IPS DF 19.7 (cell line): ENCODE measurements at places on chromosomes 2 and 18.

DNA sequence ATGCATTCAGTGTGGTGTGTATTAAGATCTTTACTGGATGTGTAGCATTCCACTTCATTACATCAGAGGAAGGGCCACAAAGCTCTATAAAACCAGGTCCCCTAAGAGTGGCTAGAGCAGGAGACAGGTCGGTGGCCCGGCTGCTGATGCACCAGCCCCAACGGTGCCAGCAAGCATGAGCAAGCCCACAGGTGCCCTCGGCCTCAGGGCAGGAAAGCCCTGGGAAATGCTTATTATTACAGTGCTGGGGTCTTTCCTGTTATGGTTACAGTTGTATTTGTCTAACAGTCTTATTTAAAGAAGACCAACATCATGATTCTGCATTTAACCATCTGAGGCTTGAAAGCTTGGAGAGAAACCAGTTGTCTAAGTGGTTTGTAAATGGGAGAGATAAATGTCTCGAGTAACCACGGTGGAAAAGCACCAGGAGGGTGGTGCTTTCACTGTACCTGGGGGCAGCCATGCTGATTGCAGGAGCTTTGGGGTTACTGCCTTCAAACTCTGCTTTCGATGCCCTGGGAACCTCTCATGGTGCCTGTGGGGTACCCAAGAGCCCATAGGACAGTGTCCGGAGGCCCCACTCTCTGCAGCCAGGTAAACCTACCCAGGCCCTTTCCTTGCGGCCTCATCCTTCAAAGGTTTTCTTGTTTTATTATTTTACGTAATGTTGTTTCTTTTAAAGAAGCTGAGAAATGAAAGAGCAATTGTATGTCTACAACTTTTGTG, 133.1 kb downstream of the SH3RF3 start:
- no peak for DNase-seq

DNA sequence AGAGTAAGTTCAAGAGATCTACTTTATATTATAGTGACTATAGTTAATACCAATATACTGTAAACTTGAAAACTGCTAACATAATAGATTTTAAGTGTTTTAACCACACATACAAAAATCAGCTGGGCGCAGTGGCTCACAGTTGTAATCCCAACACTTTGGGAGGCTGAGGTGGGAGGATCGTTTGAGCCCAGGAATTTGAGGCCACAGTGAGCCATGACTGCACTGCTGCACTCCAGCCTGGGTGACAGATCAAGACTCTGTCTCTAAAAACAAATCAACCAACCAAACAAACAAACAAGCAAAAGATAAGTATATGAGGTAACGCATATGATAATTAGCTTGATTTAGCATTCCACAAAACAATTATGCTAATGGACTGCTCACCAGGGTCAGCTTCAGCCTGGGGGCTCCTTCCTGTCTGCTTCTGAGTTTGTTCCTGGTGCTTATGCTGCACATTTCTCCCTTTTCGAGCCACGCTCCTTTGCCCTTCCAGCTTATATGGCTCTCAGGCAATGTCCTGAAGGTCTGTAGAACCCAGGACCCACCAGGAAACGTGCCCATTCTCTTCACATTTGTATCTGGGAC, 357.6 kb downstream of the EN1 start:
- no peak for DNase-seq

DNA sequence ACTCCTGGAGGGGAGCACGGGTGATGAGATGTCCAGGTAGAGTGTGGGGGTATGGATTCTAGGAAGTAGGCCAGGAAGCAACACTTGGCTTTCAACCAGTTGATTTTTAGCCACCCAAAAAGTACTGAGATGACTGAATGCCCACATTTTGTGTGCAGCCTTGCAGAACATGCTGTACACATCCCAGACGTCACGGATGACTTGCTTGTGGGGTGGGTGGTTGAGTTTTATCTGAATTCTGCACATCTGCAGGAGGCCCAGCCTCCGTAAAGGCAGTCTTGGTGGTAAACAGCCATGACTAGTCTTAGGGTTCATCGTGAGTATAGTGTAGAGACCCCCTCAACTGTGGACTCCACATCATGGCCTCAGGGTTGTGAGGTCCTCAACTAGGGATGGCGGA, 53.3 kb upstream of the CCDC195 start:
- DNase-seq = no peak

DNA sequence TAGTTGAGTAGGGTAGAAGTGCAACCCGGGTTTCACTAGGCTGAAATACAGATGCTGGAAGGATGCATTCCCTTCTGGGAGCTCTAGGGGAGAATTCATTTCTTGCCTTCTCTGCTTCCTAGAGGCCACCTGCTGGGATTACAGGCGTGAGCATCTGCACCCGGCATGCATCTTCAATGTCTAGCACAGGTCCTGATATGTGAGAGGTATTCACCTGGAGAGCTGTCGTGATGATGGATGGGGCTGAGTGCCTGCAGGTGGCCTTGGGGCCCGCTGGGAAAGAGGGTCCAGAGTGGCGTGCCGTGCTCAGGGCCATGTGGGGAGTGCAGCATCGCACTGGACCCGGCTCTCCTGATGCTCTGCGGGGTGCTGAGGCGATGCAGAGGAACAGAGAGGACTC, 6.6 kb upstream of the NTSR2 start:
- no peak for DNase-seq

DNA sequence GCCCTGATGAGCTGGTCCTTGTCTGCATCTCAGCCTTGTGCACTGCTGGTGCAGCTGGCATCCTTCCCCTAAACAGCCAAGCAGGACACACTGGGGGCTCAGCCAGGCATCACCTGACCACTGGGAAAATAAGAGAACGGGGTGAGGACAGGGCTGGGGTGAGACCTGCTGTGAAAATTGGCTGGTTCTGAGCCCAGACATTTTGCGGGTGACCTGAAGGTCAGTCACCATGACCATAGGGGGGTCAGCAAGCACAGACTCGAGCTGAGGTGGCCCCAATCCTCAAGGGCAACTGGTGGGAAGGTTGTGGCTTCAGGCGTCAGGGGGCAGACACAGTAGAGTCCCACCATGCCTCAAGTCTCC, 144.9 kb upstream of the TWIST2 start:
- DNase-seq = no peak

DNA sequence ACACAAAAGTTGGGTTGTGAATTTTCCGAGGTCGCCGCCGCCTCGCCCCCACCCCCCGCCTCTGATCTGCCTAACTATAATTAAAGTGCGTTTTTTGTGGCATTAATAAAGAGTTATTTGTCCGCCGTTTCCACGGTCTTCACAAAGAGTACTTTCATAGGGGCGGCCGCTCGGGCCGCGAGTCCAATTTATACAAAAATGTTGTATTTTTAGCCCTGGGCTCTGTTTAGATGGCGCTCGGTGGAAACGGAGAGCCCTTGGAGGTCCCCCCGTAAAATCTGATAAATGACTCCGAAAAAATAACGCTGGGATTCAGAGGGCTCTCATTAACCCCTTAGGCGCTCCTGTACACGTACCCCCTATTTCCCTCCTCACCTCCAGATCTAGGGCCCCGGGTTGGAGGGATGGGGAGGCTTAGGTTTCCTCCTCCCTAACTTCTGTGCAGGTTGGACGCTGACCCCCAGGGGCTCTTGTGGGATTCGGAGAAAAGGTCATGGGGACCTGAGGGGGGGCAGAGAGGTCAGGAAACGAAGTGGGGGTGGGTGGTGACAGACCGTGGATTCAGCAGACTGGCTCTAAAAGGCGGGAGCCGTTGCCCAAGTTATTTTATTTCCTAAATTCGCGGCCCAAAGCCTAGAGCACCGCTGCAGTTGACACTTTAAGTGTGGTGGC, 1.9 kb downstream of the CYP26B1 start:
- no peak for DNase-seq

- DNase-seq = no peak
These were observed 387.5 kb downstream of the CDH2 start for GRCh38 chr18:27789406-27789805.

DNA sequence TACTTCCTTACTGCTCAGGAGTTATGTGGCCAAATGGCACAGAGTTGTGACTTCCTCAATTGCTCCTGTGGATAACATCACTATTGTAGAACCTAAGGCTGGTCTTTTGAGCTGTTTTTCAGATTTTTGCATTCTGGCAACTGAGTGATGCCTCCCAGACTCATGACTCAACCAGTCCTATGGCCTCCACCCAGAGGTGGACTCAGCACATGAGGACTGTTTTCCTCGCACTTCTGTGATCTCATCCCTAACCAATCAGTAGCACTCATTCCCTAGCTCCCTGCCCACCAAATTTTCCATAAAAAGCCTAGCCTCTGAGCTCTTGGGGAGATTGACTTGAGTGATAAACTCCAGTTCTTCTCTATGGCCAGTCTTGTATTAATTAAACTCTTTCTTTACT, 407.9 kb upstream of the TNP1 start:
- DNase-seq = no peak

DNA sequence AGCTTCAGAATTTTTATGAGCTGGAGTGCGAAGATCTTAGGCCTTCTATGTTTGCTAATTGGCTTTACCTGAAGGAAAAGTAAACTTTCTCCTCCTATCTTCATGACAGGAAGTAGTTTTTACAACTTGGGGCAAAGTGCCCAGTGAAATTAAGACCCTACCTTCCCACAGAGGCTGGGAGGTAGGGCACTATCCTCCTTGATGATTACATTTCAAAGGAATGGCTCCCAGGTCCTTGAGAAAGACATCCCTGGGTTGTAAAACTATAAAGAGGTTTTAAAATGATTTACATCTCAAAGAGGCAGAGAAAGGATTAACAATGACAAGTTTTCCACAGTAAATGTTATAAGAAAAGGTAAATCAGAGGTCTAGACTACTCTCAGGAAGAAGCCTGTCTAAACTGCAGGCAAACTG, 155.8 kb downstream of the CDH7 start:
- peak; percentile 60 for DNase-seq

- DNase-seq = no peak
These were observed 248.8 kb downstream of the AGPS start for GRCh38 chr2:177641331-177641730.

- no peak for DNase-seq
These were observed 227.3 kb upstream of the TANK start for GRCh38 chr2:160932960-160933359.

DNA sequence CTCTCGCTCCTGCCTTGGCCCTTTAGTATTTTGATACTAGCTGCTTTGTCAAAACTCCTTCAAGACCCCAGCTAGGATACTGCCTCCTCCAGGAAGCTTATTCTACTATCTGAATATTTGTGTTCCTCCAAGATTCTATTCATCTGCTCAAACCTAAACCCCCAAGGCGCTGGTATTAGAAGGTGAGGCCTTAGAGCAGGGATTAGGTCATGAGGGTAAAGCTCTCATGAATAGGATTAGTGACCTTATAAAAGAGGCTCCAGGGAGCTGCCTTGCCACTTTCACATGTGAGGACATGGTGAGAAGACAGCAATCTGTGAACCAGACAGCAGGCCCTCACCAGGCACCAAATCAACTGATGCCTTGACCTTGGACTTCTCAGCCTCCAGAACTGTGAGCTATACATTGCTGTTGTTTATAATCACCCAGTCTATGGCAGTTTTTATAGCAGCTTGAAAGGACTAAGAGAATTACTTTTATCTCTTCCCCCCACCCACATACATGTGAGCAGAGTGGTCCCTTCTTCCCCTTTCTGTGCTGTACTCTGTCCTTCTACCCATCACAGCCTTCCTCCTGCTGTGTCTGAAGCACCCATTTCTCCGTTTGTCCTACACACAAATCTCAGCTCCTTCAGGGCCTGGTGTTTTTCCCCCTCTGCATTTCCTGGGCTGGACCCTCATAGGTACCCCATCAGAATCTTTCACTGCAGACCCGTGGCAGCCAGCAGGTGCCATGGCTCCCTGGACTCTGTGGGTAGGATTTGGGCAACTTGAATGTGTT, 54.5 kb downstream of the HS1BP3 start:
- DNase-seq = no peak

- DNase-seq = no peak
These were observed 274.3 kb downstream of the PRKCE start for GRCh38 chr2:45925636-45926366.

DNA sequence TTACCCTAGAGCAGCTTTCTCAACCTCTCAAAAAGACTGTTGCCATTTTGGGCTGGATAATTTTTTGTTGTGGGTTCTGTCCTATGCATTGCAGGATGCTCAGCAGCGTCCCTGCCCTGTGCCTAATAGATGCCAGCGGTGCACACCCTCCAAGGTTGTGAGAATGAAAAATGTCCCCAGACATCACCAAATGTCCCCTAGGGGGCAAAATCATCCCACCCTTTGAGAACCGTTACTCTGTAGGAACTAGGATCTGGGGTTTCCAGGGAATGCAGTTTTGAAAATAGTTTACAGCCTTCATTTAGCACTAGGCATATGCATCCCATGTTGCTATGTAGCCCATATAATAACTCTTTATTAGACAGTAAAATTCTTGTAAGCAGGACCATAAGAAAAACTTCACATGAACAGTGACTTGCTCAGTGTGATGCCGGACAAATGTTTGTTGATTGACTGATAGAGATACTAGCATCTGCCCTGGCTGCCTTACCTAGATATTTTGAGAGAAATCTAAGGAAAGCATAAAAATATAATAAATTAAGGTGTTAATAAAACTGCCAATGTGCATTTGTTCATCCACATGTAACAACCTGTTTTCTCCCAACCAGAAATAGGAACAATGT, 79.2 kb upstream of the EPC2 start:
- DNase-seq = no peak

- no peak for DNase-seq
These were observed 27.6 kb downstream of the CENPO start for GRCh38 chr2:24820598-24821432.

GRCh38 chr18:45589356-45590035, 25.8 kb upstream of the SLC14A2 start:
- no peak for DNase-seq

DNA sequence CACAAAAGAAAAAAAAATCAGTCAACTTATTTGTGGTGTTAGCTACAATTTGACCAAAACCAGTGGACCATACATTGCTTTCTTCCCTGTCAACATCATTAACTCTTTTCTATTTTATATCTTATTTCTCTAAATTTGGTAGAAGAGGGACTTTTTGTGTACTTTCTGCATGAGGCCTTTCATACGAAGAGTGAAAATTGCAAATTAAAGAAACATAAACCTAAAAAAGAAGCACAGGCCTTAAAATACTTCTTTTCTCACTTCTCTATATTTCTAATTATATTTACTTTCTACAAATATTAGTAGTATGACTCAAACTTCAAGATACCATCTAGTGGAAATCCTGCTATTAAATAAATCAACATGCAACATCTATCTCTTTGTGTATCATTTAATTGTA, 1073.4 kb upstream of the ZEB2 start:
- no peak for DNase-seq

- DNase-seq = no peak
These were observed 8.8 kb downstream of the MGAT5 start for GRCh38 chr2:134262684-134263083.

DNA sequence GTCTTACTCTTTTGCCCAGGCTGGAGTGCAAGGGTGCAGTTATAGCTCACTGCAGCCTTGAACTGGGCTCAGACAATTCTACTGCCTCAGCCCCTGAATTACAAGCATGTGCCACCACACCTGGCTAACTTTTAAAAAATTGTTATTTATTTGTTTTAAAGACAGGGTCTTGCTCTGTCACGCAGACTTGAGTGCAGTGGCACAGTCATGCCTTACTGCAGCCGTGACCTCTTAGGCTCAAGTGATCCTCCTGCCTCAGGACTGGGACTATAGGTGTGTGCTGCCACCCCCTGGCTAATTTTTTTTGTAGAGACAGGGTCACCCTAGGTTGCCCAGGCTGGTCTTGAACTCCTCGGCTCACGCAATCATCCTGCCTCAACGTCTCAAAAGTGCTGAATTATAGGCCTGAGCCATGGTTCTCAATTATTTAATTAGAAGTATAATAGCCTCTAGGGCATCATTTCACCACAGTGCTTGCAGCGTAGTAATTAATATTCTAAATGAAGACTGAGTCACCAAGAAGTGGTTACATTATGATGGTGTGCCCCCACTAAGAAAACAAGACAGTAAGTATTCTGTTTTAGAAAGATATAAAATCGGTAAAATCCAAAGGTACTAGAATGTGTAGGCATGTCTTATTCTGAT, 69.6 kb downstream of the EML4 start:
- no peak for DNase-seq
